ENCODE measurements at places on chromosomes 1 and 21. TPM values are rescaled to one million over a fixed set of nuclear protein-coding genes. Genes with fewer than 3 reads are reported as not detected.

The CRNN gene
- not detected for total RNA-seq

GRCh38 chr1:53580739-53581475 is 121.7 kb downstream of the DMRTB1 start:
- no peak for DNase-seq

GRCh38 chr1:180227861-180228647 is 2.0 kb upstream of the LHX4 start:
- no peak for DNase-seq

The E2F2 gene
- total RNA-seq, result 2.2 TPM

DNA sequence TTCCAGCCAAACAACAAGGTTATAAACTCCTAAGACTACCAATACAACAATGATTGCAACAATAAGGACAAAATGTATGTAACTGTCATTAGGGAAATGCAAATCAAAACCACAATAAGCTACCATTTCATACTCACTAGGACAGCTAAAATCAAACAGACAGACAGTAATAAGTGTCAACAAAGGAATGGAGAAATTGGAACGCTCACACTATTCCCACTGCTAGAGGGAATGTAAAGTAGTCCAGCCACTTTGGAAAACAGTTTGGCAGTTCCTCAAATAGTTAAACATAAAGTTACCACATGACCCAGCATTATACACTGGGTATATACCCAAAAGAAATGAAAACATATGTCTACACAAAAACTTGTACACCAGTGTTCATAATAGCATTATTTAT is 9.3 kb downstream of the PRKAB2 start:
- no peak for DNase-seq

DNA sequence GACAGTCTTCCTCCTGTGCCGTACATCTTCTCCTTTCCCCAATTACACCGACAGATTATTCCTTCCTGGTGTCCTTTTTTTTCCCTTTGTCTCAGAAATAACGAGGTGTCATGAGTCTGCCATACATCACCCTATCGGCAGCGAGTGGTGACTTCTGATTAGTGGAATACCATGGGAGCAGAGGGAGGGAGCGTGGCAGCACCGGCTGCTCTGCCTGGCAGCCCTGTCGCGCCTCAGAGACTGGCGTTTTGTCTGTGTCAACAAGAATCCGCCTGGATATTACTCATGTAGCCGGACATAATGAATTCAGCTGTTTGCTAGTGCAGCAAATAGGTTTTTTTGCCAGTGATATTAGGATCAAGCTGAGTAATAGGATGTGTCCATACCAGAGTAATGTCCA is 51.8 kb downstream of the UTP25 start:
- no peak for DNase-seq

GRCh38 chr1:67217938-67218337 is 51.7 kb downstream of the IL23R start:
- DNase-seq, result no peak

DNA sequence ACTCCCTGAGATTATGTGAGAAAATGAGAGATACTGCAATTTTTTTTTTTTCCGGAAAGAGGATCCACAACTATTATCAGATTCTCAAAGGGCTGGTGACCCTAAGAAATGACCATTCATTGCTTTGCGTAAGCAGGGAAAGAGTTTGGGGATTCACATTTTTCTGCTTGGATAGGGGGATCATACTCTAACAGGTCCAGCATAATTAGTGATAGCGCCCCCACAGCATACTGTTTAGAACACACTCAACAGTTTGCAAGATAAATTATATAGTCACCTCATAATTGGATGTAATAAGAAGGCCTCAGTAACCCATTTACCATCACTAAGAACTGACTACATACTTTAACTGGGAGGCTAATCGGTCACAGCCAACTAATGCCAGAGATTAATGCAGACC is 1.9 kb downstream of the CCT3 start:
- no peak for DNase-seq

DNA sequence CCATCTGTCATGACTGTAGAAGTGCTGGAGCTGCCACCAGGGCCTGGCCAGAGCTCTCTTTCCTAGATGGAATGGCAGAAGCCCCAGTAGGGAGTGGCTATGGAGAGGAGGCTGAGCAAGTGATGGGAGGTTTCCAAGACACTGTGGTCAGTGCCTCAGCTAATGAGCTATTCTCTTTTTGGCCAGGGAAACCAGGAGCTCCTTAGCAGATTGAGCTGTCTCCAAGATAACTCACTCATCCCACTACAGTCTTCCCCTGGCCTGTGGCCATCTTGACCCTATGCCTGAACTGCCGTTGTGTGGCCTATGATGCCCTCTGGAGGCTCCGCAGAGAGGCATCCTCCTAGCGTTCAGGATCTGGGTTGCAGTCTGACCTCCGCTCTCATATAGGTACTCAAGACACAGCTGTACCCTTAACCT is 60.5 kb downstream of the ERI3 start:
- DNase-seq, result peak; percentile 44

The RNU1-2 gene
- not detected for total RNA-seq

GRCh38 chr21:42149656-42150473 is 69.1 kb upstream of the ABCG1 start:
- no peak for DNase-seq

The ZNF648 gene
- total RNA-seq, result not detected

- peak; percentile 74 for DNase-seq
Measured at GRCh38 chr1:89524369-89525168, at the start of gene LRRC8B. Gene LRRC8B, plus strand, starts transcription at chr1:89524829. Its CDS starts 57,822 bp downstream, at chr1:89582651.

- DNase-seq, result no peak
Measured at GRCh38 chr1:248788327-248788726, 32.8 kb upstream of the LYPD8 start.

The PSEN2 gene
- 20.6 TPM for total RNA-seq

The NBPF6 gene
- not detected for total RNA-seq

The BCL2L15 gene
- total RNA-seq, result 0.32 TPM

The DLGAP3 gene
- under 0.01 TPM for total RNA-seq

The FMO5 gene
- 1.3 TPM for total RNA-seq

- DNase-seq, result no peak
Measured at GRCh38 chr1:108916788-108917187, 40.0 kb downstream of the GPSM2 start.

DNA sequence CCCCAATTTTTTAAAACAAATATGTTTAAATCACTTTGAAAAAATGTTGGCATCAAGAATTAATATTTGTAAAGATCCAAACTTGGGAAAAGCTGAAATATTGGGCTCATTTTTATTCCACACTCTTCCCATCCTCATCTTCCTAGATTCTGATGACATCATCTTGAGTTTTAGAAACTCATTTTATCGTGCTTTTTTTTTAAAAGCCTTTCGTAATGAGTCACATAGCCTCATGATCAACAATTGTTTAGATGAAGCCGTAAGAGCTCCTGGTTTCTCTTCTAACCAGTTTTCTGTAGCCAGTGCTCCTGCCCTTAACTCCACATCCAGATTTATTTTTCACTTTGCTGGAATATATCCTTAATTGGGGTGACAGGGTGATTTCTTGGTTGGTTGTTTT is 78.6 kb downstream of the POFUT2 start:
- DNase-seq, result peak; percentile 84

DNA sequence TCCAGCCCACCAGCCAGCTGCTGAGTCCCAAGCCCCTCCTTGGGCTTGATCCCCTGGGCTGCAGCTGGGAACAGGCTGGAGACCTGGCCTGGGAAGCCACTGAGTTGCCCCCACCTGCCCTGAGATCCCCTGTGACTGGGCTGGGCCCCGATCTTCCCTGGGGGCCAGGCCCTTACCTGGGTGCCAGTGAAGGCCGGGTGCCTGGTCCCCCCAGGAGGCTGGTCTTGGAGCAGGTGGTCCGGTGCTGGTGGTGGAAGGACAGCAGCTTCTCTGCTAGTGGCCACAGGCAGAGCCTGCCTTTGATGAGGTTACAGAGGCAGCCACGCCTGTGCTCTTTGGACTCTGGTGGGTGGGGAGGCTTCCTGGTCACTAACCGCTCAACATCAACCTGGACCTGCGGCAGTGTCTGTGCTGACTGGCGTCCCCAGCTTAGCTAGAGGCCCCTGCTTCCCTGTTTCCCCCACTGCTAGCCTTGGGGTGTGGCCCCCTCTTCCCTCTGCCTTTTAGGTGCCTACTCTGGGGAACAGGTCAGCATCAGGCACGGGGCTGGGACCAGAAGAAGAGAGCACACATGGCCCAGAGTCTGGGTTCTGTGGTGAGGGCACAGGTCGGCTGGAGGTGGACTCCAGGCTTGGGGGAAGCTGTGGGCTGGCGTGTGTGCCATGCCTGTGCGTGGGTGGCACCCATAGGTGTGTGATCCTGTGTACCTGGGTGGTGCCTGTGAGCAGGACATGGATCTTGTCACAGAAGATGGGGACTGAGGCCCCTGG is at the start of gene EPS8L3:
EPS8L3 (minus strand) TSS at position 278 of the 770 bp plus-strand sequence. CDS start 2,174 bp downstream, outside the sequence.
- no peak for DNase-seq

- peak; percentile 19 for DNase-seq
Measured at GRCh38 chr1:59553371-59553770, 256.5 kb downstream of the FGGY start.

DNA sequence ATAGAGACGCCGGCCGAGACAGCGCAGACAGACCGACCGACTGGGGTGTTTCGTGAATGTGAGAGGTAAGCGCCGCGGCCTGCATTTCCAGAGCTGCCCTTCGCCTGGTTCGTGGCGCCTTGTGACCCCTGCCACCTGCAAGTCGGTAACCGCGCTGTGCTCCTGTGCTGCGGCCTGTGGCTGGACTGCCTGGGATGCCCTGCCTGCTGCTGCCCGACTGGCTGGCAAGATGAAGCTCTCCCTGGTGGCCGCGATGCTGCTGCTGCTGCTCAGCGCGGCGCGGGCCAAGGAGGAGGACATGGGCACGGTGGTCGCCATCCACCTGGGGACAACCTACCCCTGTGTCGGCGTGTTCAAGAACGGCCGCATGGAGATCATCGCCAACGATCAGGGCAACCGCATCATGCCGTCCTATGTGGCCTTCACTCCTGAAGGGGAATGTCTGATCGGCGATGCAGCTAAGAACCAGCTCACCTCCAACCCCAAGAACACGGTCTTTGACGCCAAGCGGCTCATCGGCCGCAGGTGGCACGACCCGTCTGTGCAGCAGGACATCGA is 150.8 kb downstream of the RRAGC start:
- no peak for DNase-seq

The F5 gene
- not detected for total RNA-seq

The SPRR3 gene
- not detected for total RNA-seq

The TNFSF4 gene
- 127 TPM for total RNA-seq

The SMIM11 gene
- total RNA-seq, result 4.7 TPM

DNA sequence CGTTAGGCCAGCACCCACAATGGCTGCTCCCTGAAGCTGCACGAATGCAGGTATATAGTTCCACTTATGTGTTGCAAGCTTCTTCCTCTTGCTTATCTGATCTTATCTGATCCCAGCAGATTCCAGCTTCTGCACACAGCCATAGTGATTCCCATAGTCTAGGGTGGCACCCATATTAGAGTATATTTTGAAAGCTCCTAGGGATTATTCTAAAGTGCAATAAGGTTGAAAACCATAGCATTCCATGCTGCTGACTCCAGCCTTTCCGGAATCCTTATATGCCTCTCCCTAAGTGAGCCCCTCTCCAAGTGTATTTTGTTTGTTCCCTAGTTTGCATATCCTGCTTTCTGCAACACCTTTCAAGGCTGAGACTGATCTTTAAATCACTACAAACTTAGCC is 432.0 kb downstream of the SETD4 start:
- peak; percentile 26 for DNase-seq

The PTPRC gene
- 3.5 TPM for total RNA-seq

DNA sequence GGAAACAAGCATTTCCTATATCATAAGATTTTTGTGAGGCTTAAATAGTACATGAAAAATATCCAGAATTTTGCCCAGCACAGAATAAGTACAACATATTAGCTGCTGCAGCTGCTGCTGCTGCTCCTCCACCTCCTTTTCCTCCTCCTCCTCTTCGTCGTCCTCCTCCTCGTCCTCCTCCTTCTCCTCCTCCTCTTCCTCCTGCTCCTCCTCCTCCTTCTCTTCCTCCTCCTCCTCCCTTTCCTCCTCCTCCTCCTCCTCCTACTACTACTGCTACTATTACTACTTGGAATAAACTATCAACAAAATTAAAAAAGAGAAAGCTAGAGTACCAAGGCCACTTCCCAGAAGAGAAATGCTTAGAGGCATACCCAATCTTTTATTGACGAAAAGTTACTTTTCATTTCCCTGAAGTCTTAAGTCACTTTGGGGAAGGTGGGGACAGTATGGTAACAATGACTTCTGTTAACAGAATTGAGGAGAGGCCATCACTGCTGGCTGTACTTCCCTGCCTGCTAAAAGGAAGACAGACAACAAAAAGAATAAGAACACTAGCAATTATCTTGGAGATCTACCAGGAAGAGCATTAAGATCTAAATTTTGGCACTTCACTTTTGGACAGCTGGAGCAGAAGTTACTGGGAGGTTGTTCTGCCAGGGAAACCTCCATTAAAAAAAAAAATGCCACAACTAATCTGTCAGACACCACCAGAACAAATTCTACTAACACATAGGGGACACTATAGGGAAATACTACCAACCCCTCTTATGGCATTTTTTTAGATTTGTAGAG is 7.1 kb downstream of the DENND1B start:
- DNase-seq, result no peak

Measured in fibroblast of villous mesenchyme (primary cell).